RCC 7860 (cell line): ENCODE measurements at places on chromosomes 1 and 21.

DNA sequence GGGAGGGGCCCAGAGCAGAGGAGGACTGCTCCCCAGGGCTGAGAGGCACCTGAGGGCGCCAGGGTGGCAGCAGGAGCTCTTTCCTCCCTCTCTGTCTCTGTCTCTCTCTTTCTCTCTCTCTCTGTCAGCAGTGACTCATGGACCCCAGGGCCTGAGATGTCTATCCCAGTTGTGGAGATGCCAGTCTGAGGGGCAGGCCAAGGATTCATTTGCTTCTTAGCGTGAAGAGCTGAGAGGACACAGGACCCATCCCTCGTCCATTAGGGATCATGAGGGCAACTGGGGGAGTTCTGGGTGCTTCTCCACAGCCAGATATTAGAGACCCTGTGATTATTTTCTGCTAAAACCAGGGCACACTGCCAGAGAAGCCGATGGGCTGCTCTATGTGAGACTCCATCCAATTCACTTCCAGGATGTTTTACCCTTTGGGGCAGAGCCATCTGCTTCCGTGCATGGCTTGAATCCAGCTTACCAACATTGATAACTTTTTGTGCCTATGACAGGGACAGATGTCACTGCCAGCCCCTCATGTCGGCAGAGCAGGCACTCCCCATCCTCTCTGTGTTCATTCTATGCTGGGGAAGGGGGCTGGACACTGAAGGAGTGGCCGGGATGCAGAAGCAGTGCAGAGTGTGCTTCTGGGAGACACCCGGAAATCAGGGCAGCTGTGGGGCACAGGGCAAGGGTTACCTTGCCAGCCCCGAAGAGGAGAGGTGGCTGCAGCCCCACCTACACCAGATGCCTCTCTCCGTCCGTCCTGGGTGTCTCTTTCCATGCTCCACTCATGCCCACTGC is 4.1 kb upstream of the PCBP3 start:
- no peak for DNase-seq

DNA sequence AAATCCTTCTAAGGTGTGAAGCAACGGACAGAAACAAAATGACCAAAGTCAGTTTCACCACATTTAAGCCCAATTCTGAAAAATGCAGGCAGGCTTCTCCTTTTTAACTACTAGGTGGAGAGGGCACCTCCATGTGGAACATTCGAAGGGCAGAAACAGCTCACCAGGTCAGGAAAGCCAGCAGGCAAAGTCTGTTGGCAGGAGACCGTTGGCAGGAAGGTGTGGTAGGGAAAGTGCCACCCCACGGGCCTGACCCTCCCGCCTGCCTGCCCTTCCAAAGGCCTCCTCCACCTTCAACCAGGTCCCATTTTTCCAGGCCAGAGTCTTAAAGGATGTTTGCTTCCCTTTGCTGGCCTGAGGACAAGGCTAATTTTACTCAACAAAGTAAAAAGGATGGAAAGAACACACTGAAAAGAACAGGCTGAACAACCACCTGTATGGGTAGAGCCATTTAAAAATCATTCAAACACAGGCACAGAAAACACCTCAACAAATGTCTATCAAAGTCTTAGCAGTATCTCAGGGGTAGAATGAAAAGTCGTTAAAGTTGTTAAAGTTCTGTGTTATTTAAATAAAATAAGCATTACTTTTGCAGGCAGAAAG is 26.4 kb downstream of the CAPZB start:
- DNase-seq, result no peak

- DNase-seq, result peak; percentile 29
Measured at GRCh38 chr21:32940079-32941014, 85.4 kb upstream of the OLIG2 start.

- DNase-seq, result peak; percentile 25
Measured at GRCh38 chr1:206725109-206725963, 40.6 kb downstream of the MAPKAPK2 start.

- DNase-seq, result no peak
Measured at GRCh38 chr1:119052267-119052666, 64.1 kb upstream of the TBX15 start.

- no peak for DNase-seq
Measured at GRCh38 chr1:93033785-93034184, 45.3 kb upstream of the MTF2 start.

GRCh38 chr1:24369199-24369598 is 44.4 kb downstream of the STPG1 start:
- no peak for DNase-seq

DNA sequence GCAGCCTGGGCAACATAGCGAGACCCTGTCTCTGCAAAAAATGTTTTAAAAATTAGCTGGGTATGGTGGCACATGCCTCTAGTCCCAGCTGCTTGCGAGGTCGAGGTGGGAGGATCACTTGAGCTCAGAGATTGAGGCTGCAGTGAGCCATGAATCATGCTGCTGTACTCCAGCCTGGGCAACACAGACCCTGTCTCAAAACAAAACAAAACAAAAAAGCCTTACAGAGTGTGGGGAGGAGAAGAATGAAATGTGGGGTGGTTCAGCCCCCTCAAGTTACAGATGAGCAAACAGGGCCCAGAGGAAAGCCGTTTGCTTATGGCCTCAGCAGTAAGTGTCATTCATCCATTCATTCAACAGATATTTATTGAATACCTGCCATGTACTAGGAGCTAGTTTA is 40.7 kb downstream of the RPS6KA1 start:
- peak; percentile 30 for DNase-seq

DNA sequence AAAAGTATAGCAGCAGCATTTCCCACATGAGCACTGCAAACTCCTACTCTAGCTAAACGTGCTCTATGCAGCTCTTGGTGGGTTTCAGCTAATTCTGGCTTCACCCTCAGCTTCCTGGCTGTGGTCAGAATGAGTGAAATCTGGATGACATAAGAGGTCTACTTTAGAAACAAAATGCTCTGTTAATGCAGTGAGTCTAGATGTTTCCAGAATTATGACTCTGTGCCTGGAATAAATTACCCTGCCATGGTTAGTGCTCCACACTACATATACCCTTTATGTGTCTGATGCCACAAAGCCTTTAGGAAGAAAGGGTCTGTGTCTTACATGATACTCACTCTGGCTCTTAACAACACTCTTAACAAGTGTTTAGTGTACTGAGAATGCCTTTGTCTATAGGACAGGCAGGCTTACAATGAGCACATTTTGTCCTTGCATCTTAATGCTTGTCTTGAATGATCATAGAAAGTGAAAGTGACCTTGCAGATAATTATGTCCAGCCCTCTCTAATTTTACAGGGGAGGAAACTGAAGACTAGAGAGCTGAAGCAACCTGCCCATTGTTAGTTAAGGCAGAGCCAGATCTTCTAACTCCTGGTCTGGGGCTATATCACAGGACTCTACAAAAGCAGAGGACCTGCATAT is 9.2 kb downstream of the S100A10 start:
- DNase-seq, result no peak

- DNase-seq, result no peak
Measured at GRCh38 chr1:58724483-58724882, 24.6 kb upstream of the MYSM1 start.

GRCh38 chr1:98769162-98769561 is 107.6 kb downstream of the SNX7 start:
- DNase-seq, result no peak

DNA sequence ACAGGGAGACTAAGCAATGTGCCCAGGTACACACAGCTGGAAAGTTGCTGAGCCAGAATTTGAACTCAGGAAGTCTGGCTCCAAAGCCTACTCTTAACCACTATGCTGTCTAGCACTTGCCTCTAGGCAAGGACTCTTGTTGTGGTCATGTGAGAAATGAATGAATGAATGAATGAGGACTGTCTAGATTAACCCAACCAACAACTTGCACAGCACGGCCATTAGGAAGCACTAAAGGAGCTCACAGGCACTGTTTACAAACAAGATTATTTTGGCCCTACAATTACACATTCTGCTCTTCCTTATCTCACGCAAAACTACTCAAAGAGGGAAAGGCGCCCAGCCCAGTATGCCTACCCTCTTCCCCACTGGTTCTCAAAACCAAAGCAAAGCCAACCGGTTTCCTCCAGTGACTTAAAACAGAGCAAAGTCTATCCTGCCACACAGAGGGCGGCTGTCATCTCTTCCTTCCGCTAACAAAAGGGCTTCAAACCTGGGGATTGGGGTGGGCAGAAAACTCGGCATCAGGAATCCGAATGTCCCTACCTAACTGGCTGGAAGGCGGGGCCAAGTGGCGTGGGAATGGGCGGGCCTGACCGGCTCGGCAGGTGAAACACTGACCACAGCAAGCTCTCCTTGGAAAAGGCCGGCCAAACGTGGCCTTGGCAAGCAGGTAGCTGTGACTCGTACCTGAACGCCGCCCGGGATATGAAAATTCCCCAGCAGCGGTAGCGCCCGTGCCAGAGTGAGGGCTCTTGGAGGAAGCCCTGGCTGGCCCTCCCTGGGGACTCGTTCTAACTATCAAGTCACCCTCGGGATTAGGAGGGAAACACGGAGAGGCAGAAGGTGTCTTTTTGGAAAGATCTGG is 948 bp downstream of the STK40 start:
- peak; percentile 7 for DNase-seq

- DNase-seq, result no peak
Measured at GRCh38 chr1:30415171-30415940, 308.0 kb downstream of the MATN1 start.

DNA sequence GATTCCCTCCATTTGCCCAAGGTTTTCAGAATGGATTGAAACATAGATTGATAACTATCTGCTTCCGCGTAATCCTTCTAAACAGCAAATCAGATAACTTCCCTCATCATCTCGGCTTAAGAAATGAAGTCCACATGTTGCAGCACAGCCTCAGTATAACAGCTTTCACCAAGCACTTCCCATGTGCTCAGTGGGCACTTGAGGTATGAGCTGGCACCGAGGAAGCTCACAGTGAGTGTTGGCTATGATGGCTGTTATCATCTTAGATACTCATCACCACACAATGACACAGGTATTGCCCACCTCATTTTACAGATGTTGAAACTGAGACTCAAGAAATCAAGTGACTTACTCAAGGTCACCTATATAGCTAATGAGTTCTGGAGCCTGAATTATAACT is 43.2 kb downstream of the RCSD1 start:
- DNase-seq, result no peak

DNA sequence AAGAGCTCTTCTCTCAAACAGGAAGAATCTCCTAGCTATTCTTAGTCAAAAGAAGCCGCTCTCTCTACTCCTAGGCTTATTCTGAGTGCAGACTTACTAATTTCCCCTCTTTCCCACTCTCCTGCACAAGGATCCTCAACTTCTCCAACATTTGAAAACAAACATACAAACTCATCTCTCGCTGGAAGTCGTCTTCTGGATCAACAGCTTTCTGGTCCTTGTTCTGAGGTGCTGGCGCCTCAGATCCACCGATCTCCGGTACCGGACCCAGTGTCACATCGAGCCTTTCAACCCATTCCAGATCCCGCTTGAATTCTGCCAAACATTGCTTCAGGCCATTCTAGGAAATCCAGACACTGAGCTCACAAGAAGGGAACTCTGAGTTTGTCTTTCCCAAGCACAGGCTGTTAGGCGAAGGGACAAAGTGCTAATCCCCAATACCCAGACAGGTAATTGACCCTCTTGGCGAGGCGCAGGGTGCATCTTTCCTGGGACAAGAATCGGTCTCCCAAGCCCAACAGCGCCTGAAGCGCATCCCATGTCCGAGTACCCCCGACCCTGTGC is 696 bp downstream of the EBNA1BP2 start:
- no peak for DNase-seq

DNA sequence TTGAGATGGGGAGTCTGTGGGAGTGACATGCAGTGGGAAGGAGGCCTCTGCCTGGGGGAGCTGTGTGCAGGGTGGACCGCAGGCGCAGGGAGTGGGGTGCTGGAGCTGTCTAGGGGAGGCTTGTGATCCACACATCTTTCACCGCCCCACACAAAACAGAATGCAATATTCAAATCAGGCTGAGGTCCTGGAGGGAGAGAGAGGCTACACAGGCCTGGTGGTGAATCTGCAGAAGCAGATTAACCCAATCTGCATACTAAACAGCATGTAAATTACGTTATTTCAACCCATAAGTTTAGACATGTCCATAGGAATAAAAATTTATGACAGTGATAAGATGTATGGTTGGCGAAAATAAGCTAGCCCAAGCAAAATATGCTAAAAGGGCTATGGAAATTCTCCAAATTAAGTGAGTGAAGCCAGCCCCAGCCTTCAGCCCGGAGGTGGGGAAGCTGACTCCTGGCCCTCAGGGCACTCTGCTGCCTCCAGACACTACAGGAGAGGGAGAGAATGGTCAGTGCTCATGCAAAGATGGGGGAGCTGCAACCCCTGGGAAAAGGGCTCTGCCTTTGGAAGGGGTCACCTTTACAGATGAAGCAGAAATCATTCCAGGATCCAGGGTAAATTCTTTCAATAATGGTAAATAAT is 156.2 kb upstream of the CTTNBP2NL start:
- no peak for DNase-seq

DNA sequence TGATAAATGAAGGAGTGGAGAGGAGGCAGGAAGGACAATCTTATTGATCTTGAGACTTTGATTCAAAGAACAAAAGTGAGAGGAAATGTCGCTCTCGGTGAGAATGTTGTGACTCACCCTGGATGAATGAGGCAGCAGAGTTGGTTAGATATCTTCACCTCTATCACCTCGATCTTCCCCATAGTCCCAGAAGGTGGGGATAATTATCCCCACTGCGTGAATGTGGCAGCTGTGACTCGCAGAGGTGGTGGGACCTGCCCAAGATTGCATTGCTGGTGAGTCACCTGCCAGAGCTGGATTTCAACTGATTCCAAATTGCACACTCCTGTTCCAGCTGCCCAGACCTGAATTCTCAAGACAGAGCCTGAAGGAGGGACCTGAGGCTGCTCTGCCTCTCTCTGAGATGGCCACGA is 105.0 kb downstream of the MATN1 start:
- DNase-seq, result peak; percentile 74
